Breast epithelium (tissue), 4 donors: ENCODE measurements at places on chromosomes 1 and 21. TPM values are rescaled to one million over a fixed set of nuclear protein-coding genes. Genes with fewer than 3 reads are reported as not detected.

DNA sequence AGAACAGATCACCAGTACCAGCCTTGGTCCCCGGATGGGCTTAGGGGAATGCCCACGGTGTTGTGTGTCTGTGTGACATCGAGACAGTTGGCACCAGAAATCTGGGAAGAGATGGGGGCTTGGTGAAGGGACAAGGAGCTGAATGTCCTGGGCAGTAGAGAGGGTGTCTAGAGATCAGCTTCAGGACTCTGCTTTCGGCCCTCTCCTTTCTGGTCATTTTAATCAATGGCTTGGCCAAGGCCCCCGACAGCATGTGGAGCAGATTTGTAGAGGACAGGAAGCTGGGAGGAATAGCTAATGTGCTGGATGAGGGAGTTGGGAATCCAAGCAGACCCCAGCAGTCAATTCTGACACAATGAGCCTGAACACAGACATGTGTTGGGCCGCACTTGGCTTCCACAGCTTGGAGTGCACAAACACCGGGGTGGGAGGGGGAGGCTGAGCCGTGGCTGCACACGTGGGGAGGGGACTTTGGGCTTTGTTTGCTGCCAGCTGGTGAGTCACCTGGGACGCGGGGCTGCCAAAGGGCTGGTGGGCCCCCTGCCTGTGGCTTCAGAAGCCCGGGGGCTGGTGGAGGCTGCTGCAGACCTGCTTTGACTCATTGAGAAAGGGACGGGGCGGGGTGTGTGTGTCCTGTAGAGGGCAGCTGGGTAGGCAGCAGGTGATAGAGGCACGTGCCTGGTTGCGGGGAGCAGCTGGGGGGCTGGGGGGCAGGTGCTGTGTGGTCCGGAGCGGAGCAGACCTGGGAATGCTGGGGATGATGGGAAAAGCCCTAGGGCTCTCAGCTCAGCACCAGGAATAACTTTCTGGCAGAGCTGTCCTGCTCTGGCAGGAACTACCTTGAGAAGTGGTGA is 20.9 kb downstream of the SLC1A7 start:
- DNase-seq = no peak
- peak overlapping the region; percentile 55 for H3K27ac ChIP-seq
- no peak overlapping the region for H3K4me3 ChIP-seq
- no peaks in the 10 kb centered on the region for H3K36me3 ChIP-seq

- H3K4me3 ChIP-seq = no peak overlapping the region
- H3K27me3 ChIP-seq = no peaks in the 10 kb centered on the region
- no peaks in the 10 kb centered on the region for H3K36me3 ChIP-seq
- H3K4me1 ChIP-seq = no peaks in the 10 kb centered on the region
- no peak overlapping the region for H3K27ac ChIP-seq
- no peak for DNase-seq
Measured at GRCh38 chr1:11417162-11417561, 61.8 kb upstream of the DISP3 start.

- no peak overlapping the region for H3K27ac ChIP-seq
- peaks cover 10% of the 10 kb centered on the region for H3K4me1 ChIP-seq
- peaks cover 14% of the 10 kb centered on the region for H3K27me3 ChIP-seq
Measured at GRCh38 chr21:36694031-36694515, 4.8 kb upstream of the SIM2 start.

Gene CHRM3
- total RNA-seq = 4.8 TPM

Gene TTLL10
- total RNA-seq = 0.16 TPM

Gene CENPL
- total RNA-seq = 4.5 TPM

GRCh38 chr1:200923601-200924000 is 28.9 kb downstream of the INAVA start:
- H3K27ac ChIP-seq = no peak overlapping the region
- H3K4me1 ChIP-seq = no peaks in the 10 kb centered on the region
- H3K4me3 ChIP-seq = no peak overlapping the region

DNA sequence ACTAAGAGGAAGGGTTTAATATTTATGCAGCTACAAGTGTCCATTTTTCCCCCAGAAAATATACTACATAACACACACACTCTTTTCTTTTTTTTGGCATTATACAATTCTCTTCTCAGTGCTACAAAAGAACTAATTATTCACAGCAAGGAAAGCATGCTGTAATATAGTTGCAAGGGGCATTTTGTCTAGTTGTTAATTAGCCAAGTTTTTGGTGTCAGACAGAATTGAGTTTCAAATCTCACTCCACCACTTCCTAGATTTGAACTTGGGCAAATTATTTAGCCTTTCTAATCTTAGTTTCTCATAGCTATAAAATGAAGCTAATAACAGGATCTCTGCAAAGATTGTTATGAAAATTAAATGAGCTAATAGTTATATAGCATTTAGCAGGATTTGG is 60.0 kb upstream of the VTCN1 start:
- H3K4me3 ChIP-seq = no peak overlapping the region
- H3K4me1 ChIP-seq = no peaks in the 10 kb centered on the region
- no peaks in the 10 kb centered on the region for H3K36me3 ChIP-seq
- no peaks in the 10 kb centered on the region for H3K27me3 ChIP-seq

DNA sequence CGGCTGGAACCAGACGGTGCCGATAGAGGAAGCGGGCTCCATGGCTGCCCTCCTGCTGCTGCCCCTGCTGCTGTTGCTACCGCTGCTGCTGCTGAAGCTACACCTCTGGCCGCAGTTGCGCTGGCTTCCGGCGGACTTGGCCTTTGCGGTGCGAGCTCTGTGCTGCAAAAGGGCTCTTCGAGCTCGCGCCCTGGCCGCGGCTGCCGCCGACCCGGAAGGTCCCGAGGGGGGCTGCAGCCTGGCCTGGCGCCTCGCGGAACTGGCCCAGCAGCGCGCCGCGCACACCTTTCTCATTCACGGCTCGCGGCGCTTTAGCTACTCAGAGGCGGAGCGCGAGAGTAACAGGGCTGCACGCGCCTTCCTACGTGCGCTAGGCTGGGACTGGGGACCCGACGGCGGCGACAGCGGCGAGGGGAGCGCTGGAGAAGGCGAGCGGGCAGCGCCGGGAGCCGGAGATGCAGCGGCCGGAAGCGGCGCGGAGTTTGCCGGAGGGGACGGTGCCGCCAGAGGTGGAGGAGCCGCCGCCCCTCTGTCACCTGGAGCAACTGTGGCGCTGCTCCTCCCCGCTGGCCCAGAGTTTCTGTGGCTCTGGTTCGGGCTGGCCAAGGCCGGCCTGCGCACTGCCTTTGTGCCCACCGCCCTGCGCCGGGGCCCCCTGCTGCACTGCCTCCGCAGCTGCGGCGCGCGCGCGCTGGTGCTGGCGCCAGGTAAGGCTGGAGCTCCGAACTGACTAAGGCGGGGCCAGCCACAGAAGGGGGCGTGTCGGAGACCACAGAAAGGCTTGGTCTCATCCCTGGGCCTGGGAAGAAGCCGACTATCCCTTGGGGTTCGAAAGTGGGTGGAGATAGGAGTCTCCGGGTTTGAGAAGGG is 486 bp downstream of the SLC27A3 start:
- peaks cover 31% of the 10 kb centered on the region for H3K4me1 ChIP-seq
- no peaks in the 10 kb centered on the region for H3K27me3 ChIP-seq
- no peaks in the 10 kb centered on the region for H3K36me3 ChIP-seq
- peak; percentile 79 for DNase-seq
- H3K27ac ChIP-seq = peak overlapping the region; percentile 85

Gene MIXL1
- not detected for total RNA-seq

Gene ELF3
- total RNA-seq = 1,061 TPM

Gene IVL
- total RNA-seq = not detected

Gene ATP6V0B
- total RNA-seq = 131 TPM

GRCh38 chr21:36235058-36235582 is 78.5 kb downstream of the DOP1B start:
- H3K4me3 ChIP-seq = no peak overlapping the region
- no peaks in the 10 kb centered on the region for H3K36me3 ChIP-seq
- H3K27me3 ChIP-seq = no peaks in the 10 kb centered on the region
- no peak overlapping the region for H3K27ac ChIP-seq
- no peaks in the 10 kb centered on the region for H3K4me1 ChIP-seq

DNA sequence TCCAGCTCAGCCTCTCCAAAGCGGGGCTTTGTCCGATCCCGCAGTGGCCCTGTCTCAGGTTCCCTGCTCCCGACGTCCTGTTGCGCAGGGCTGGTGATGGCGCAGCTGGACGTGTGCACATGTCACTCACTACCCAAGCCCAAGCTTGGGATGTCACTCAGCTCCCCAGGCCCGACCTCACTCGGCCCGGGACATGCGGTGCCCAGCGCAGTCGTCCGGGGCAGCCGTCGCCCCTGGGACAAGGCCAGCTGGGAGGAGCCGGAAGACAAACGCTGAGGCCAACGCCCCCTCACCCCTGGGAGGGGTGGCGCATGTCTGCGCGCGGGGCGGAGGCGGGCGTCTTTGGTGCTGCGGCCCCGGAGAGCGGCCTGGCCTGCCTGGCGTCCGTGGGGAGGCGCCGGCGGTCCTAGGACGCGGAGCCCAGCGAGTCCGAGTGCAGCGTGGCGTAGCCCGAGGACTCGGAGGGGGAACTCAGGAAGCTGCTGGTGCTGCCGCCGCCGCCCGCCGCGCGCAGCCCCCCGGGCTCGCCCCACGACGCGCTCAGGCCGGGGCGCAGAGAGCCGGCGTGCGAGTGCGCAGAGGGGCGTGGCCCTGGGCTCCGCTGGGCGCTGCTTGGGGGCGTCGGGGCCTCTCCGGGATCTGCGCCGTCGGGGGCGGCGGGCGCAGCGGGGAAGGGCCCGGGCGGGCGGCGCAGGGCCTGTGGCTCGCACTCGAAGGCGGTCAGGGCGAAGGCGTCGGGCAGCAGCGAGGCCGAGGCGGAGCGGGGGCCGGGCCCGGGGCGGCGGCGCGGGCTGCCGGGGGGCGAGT is 5.2 kb downstream of the HES3 start:
- no peaks in the 10 kb centered on the region for H3K4me1 ChIP-seq
- no peaks in the 10 kb centered on the region for H3K36me3 ChIP-seq
- H3K27me3 ChIP-seq = peaks cover 9% of the 10 kb centered on the region
- DNase-seq = no peak

Gene VPS72
- total RNA-seq = 34.6 TPM

DNA sequence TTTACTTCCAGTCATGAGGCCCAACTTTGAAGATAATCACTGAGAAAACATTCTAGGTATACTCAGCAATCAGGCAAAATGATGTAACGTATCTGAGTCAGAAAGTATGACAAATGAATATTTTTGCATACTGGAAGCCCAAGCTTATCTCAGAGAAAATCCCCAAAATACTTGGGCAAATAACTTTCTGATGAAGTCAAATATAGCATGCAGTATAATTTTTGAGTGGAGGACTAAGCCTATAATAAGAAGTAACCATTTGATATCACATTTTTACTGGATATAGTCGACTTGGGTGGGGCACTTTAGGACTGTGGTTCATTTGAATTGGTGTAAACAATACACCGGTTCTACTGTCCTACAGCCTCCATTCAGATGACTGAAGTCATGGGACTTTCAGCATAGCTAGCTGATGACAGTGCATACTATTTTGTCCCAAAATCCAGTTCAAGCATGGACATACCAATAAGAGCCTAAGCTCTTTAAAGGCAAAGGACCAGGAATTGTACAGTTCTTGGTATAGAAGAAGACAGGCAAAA is 2.3 kb upstream of the GADD45A start:
- H3K27ac ChIP-seq = peak overlapping the region; percentile 16
- H3K36me3 ChIP-seq = no peaks in the 10 kb centered on the region
- no peak overlapping the region for H3K4me3 ChIP-seq
- no peaks in the 10 kb centered on the region for H3K27me3 ChIP-seq

Gene CNKSR1
- 22.3 TPM for total RNA-seq

Gene AMPD1
- total RNA-seq = 2.9 TPM

Gene AMY1B
- not detected for total RNA-seq

DNA sequence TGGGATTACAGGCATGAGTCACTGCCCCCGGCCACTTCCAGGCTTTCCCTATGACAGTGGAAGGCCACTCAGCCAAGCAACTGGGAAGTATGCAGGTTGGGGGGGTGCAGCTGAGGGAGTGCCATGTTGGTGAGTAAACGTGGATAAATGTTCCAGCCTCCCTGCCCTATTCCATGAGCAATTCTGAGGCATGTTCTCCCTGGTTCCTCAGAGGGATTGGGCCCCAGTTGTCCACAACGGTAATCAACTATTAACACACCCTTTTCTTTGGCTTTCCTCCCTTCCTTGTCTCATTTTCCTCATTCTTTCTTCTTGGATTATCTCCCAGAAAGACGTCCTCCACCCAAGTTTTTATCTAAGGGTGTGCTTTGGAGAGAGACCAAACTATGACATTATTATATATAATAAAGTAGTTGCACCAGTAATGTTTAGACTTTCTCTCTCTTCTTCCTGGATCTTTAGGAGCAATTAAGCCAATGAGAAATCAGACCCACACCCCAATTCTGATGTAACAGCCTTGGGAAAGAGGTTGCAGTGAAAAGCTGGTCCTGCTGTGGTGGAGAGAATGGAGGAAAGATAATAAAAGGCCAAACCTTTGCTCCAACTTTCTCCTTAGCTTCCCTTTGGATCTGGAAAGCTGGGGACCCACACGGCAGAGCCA is 6.8 kb upstream of the SLAMF9 start:
- H3K27ac ChIP-seq = no peak overlapping the region
- H3K4me3 ChIP-seq = no peak overlapping the region
- H3K27me3 ChIP-seq = no peaks in the 10 kb centered on the region
- DNase-seq = no peak
- H3K4me1 ChIP-seq = no peaks in the 10 kb centered on the region

Gene OLFML2B
- 9.6 TPM for total RNA-seq

GRCh38 chr21:33587792-33588484 is 546 bp downstream of the DONSON start:
- peak overlapping the region; percentile 74 for H3K4me3 ChIP-seq
- peak overlapping the region; percentile 87 for H3K27ac ChIP-seq
- no peaks in the 10 kb centered on the region for H3K27me3 ChIP-seq
- no peak for DNase-seq
- H3K4me1 ChIP-seq = peaks cover 3% of the 10 kb centered on the region

DNA sequence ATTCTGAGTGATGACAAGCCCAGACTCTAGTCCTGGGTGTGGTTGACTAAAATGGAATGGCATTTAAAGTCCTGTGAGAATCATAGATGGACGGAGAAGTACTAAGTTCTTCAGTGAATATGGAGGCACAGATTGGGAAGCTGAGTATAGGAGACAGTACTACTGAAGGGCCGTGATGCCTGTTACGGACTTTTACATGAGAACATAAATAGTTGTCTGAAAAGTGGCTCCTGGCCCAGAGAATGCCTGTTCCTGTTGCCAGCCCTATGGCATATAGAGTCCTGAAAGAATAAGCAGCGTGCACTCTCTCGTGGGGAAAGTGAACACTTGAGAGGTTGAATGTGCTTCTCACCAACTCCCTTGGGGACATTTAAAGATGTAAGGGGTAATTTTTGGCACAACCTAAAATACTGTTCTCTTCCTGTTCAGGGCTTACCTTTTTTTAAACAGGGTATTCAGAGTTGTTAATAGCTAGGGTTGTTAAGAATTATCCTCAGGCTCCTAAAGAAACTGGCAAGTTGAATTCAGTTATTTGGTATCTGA is 20.4 kb downstream of the CCT8 start:
- H3K4me1 ChIP-seq = no peaks in the 10 kb centered on the region
- H3K4me3 ChIP-seq = no peak overlapping the region
- peaks cover 4% of the 10 kb centered on the region for H3K36me3 ChIP-seq
- H3K27me3 ChIP-seq = no peaks in the 10 kb centered on the region
- peak overlapping the region; percentile 13 for H3K27ac ChIP-seq

GRCh38 chr1:238360474-238360873 is 469.8 kb upstream of the ZP4 start:
- no peak for DNase-seq
- no peaks in the 10 kb centered on the region for H3K27me3 ChIP-seq
- H3K4me3 ChIP-seq = no peak overlapping the region
- no peaks in the 10 kb centered on the region for H3K36me3 ChIP-seq
- no peak overlapping the region for H3K27ac ChIP-seq
